ENCODE measurements at places on chromosomes 5 and 9. TPM values are rescaled to one million over a fixed set of nuclear protein-coding genes. Genes with fewer than 3 reads are reported as not detected.

PCDHGA3 gene
- not detected for total RNA-seq

PCDHB4 gene
- total RNA-seq, result 0.06 TPM

RNF183 gene
- not detected for total RNA-seq

SURF4 gene
- 199 TPM for total RNA-seq

SLC1A1 gene
- total RNA-seq, result 1.1 TPM

EMB gene
- total RNA-seq, result 4.6 TPM

CCDC183 gene
- 0.16 TPM for total RNA-seq

PSAT1 gene
- 177 TPM for total RNA-seq

Measured in A549 treated with CORT108297 at 1 μM for 4 hours (cell line).